ENCODE measurements at places on chromosomes 2 and 18.
A peak's percentile ranks its signal among the peaks of the same experiment; 100 is the strongest.

DNA sequence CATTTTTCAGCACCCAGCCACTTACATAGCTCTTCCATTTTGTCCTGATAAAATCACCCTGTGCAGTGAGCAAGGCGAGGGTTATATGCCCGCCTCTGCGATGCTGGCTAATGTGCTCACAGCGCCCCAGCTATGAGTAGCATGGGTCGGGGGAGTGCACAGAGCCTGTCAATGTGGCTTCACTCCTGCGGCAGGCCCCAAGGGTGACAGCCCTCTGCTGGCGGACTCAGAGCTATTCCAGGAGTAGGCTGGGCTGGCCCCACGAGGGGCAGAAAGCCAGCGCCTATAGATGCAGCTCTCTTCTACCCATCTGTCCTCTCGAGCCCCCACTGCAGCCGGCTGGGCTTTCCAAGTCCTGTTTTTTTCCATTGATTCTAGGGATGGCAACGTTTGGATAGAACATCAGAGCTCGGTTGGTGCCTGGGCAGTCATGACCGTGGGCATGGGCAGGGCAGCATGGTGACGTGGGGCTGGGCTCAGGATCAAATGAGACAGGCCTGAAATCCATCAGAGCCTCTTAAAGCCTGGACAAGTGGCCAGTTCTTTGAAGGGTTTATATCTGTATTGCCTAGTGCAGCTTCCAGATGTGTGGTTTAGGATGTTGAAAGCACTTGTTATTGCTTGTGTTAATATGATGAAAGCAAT lies 134.7 kb downstream of the MCFD2 start:
- DNase-seq = no peak

DNA sequence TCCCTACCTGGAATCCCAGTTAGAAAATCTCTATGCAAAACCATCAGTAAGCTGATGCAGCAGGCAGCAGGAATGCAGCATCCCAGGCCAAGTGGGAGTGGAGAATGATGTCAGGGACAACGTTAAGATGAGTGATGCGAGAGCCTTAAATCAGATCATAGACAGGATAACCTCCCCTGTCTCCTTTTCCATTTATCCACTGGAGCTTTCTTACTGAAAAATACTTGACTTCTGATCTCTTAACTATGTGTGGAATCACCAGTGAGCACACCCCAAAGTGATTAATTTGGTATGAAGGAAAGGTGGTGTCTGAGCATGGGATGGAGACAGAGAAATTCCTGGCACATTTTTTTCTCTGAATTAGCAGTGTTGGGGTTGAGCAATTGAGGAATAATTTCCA lies 98.0 kb downstream of the RND3 start:
- no peak for DNase-seq

GRCh38 chr18:24055009-24055804 lies 40.7 kb downstream of the TTC39C start:
- no peak for DNase-seq

DNA sequence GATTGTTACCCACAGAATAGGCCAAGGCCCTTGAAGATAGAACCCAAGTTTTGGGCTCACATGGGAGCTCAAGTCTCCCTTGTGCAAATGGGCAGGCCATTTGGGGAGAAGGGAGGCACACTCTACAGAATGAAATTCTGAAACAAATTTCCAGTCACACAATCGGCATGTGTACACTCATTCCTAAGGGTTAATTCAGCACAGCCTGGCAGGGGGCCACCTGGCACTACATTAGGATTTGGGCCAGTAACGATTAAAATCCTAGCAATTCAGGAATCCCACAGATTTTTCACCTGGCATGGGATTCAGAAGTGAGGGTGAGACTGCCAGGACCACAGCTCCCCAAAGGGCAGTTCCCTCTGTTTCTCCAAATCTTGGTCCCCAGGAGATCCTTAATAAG lies 46.4 kb downstream of the BMP10 start:
- no peak for DNase-seq

DNA sequence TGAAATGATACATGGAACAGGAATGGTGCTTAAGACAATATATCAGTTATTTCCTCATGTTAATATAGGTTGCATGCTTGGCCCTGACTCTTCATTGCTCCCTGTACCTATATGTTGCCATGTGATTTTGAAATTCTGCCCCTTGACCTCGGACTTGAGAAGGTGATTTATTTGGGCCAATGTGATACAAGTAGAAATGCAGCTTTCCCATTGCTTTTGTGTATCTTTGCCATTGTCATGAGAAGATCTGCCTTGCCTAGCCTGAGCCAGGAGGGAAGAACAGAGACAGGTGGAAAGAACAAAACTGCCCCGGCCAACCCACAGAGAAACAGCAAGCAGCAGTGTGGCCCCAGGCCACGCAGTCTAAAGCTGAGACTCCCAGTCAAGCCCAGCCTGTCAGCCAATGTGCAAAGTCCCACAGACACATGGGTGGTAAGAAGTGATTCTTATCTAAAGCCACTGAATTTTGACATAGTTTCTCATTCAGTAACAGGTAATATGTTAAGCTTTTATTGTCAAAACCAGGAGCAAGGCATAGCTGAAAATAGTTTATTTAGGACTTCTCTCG lies 245.7 kb upstream of the RND3 start:
- no peak for DNase-seq

DNA sequence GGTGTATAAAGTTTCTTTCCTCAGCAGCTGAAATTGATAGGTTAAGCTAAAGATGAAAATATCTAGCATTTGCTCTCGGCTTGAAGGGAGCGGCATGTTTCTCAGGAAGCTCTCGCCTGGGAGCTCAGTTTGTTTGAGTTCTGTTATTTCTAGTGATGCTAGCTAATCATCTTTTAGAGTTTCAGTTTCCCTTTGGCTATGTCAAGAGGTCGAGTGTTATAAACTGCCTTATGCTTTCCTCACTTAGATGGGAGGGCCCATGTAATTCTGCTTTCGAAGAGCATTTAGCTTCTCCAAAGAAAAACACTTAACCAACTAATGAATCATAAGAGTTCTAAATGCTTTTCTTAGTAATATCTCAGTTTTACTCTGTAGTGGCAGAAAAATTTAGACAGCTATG lies 33.6 kb downstream of the PLCL1 start:
- no peak for DNase-seq

- DNase-seq = no peak
Measured at GRCh38 chr2:20064421-20064820, 13.0 kb upstream of the LAPTM4A start.

DNA sequence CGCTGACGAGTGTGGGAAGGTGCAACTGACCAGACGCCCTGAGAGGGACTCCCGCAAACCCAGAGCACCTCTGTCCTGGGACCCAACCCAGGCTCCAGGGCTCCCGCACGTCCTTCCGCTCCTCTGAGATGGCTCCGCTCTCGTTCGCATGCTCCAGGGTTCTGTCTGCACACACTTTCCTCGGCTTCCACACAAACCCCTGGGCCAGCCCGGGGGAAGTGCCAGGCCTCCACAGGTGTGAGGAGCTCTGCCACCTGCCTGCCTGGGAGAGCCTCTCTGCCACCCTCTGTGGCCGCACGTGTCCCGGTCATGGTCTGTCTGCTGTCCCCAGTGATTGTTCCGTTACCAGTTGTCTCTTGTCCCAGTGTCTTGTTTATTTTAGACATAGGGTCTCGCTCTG lies 222.9 kb downstream of the HDAC4 start:
- peak; percentile 11 for DNase-seq

- no peak for DNase-seq
Measured at GRCh38 chr18:73316513-73316912, 448.7 kb upstream of the NETO1 start.

DNA sequence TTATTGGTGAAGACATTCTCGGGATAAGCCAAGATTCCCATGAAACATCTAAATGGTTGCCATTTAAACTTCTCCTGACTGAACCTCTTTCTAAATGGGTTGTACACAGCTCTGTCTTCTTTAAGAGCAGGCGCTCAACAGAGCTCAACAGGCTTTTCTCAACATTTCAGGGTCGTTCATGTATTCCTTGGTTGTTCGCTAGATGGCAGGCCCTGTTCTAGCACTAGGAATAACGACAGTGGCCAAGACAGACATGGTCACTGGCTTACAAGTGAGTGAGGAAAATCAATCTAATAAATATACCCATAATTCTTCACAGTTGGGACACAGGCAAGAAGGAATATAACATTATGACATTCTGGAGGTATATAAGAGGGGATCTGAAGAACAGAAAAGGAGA lies 154.5 kb downstream of the SMAD2 start:
- no peak for DNase-seq

GRCh38 chr2:178452870-178453269 lies 1.7 kb downstream of the PJVK start:
- DNase-seq = no peak

GRCh38 chr2:3066831-3067230 lies 310.8 kb downstream of the EIPR1 start:
- DNase-seq = no peak

DNA sequence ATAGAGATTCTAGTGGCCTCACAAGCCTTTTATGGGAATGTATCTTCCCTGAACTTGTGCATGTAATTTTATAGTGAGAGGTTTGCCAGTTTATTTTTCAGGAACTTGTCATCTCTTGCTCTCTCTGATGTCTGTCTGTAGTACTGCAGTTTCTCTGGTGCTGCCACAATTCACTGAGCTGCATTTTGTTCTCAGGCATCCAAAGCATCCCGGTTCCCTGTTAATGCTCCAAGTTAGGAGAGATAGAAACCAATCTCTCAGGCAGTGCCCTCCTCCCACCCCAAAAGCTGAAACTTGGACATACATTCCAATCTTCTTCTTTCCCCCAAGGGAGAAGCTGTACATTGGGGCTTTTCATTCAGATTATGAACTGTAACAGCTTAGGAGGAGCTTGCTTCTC lies 30.1 kb upstream of the GRB14 start:
- DNase-seq = no peak

DNA sequence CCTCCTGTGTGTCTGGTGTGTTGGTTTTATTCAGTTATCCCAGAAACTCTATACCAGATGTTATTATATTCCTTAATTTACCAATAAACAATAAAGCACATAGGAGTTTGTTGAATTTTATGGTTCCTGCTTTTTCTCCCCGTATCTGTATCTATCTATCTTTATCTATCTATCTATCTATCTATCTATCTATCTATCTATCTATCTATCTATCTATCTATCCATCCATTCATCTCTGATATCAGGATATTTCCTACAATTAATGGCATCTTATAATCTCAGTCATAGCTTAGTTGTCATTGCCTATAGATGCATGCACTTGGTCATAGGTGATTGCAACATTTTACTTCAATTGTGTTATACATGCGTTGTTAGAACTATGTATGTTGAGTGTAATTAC lies 500.2 kb upstream of the ZEB2 start:
- DNase-seq = no peak

DNA sequence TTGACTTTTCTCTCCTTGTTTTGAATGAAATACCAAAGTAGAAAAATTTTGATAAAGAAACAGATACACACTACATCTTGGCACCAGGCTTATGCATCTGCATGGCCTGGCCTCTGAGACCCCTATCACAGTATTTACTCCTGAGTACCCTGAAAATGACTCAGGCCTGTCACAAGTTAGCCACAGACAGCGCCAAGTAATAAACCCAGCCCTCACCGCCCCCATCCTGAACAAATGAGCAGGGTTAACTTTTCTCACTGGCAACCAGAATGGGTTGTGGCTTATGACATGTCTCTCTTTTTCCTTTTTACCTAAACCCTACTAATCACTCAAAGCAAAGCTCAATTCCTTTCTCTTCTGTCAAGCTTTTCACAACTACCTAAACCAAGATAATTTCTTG lies 35.3 kb downstream of the SPRED2 start:
- no peak for DNase-seq

DNA sequence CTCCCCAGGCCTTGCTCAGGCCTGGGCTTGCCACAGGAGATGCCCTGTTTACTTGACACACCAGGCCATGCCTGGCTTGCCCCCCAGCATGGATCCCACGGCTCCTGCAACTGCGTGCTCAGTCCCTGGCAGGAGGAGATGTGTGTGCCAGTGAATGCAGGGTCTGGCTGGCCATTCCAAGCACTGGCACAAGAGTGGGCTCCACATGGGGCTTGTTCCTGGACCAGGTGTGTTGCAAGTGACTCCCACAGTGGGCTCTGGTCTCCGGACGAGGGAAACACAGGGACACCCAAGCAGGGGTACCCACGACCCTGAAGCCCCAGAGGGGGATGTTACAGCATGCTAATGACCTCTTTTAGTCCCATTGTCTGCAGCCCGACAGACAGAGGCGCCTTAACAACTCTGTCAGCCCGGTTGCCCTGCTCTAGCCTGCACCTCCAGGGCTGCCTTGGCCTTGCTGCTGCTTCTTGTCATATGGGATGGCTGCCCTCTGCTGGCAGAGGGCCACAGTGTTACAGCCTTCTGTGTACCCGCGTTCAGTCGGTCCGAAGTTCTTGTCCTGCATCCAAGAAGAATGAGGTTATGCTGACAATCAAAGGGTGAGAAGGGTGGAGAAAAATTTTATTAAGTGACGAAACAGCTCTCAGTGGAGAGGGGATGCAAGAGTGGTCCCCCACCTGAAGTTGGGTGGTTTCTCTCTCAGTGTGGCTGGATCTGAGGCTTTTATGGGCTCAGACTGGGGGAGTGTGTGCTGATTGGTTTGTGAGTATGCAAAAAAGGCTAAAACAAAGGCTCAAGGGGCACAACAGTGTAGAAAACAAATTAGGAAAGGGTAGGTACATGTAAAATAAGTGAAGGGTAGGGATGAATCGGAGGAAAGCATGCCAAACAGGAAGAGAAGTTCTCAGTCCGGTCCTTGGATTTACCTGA lies 180.4 kb downstream of the MBD5 start:
- DNase-seq = no peak

- DNase-seq = no peak
Measured at GRCh38 chr2:75381032-75381431, 179.7 kb downstream of the EVA1A start.

DNA sequence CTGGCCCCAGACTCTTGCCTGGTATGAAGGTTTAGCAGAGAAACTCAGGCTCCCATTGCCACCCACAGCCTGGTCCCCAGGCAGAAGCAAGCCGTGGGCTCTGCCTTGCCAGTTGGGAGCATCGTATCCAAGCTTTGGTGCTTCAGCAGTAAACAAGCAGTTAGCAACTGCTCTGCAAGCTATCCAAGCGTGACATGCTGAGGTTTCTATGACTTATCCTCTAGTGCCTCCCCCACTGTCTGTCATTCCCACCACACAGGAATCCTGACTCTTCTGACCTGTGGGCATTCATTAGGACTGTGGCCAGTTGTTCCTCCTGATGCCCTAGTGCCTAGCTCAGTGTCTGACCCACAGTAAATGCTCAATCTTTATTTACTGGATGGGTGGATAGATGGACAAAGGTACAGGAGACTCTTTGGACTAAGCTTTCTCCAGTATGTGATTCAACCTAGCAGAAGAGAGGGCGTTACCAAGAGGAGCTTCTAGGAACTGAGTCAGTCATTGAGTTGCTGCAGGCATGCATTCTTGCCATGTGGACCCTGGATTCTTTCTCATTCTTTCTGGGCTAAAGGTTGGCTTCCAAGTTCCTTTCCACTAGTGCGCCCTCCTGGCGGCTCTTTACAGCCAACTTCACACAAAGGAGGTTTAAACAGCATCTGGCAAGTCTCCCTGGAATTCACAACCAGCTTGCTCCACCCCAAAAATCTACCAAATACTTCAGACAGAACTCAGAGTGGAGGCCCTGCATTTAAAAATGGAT lies 40.6 kb upstream of the MRPL19 start:
- no peak for DNase-seq

- no peak for DNase-seq
Measured at GRCh38 chr2:170974304-170974993, 45.4 kb downstream of the GORASP2 start.
